ENCODE measurements at places on chromosomes 1 and 21. TPM values are rescaled to one million over a fixed set of nuclear protein-coding genes. Genes with fewer than 3 reads are reported as not detected.

PDZK1IP1 gene
- 267 TPM for total RNA-seq

- no peak for DNase-seq
Measured at GRCh38 chr1:87993051-87993450, 664.4 kb downstream of the LMO4 start.

SYCP1 gene
- total RNA-seq, result not detected

DNA sequence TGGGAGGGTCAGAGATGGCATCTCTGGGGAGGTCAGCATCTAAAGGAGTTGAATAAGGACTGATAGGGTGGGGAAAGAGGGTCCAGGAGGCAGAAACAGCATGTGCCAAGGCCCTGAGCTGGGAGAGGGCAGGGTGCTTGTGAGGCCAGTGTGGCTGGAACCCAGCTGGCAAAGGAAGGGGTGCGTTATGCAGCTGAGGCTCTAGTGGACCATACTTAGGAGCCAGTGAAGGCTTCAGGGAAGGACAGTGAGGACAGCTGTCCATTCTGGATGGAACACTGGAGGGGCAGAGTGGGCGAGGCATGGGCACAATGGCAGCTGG is 57.1 kb upstream of the RPL11 start:
- DNase-seq, result no peak

DNA sequence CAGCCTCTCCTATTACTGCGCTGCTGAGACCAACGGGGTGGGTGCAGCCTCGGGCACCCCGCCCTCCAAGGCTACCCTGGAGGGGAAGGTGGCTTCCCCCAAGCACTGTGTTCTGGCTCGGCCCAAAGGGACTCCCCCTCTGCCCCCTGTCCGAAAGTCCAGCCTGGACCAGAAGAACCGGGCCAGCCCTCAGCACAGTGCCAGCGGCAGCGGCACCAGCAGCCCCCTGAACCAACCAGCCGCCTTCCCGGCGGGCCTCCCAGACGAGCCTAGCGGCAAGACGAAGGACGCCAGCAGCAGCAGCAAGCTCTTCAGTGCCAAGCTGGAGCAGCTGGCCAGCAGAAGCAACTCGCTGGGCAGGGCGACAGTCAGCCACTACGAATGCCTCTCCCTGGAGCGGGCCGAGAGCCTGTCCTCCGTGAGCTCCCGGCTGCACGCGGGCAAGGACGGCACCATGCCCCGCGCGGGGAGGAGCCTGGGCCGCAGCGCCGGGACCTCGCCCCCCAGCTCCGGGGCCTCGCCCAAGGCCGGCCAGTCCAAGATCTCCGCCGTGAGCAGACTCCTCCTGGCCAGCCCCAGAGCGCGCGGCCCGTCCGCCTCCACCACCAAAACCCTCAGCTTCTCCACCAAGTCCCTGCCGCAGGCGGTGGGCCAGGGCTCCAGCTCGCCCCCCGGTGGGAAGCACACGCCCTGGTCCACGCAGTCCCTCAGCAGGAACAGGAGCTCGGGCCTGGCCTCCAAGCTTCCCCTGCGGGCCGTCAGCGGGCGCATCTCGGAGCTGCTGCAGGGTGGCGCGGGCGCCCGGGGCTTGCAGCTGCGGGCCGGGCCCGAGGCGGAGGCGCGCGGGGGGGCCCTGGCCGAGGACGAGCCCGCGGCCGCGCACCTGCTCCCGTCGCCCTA is 533.1 kb downstream of the KIF26B start:
- no peak for DNase-seq

GRCh38 chr1:177448036-177448615 is 277.4 kb downstream of the BRINP2 start:
- DNase-seq, result no peak
